Activated naive CD4-positive, alpha-beta T cell (primary cell): ENCODE measurements at places on chromosomes 6 and 20.

- DNase-seq: no peak
Measured at GRCh38 chr20:59300333-59301081, at the start of gene EDN3. EDN3 (plus strand) TSS chr20:59300611; CDS start chr20:59300813, 202 bp downstream.

DNA sequence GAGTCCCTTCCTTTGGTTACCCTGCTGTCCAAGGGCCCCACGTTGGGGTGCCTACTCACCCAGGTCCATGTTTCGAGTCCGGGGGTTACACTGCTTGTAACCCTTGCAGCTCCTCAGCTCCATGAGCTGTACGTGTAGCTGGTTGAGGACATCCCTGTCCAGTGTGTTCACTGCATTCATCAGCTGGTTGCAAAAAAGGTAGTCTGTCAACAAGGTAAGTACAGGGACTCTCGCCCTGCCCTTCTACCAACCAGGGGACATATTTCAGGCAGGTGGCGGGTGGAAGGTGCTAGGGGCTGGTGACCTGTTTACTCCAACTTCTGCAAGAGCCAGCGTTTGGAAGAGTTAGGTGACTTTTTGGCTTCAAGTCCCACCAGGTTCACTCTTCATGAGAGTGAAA is 123.6 kb downstream of the SULF2 start:
- DNase-seq: no peak

DNA sequence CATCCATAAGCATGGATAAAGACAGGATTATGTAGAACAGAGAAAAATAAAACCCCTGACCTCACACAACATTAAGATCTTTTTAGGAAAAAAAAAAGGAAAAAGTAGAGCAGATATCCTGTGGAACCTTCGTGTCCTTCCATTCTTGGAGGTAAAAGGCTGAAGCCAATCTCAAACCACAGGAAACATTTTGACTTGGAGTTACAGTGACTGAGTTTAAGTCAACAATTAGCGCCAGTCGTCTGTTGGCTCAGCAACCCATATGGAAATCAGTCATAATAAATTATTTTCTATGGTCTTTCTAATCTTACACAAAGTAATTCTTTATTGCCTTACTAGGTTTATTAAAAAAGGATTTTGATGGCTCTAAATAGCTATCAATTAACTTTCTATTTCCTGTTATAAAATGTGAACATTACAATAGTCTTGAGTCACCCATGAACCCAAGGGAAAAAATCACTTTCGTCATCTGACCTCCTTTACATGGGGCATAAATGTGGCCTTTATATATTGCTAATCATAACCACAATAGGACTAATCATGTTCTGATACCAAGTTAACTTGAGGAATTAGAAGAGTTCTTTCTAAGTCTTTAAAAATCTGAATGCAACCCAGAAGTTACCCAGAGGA is 592.9 kb downstream of the TFAP2B start:
- no peak for DNase-seq

DNA sequence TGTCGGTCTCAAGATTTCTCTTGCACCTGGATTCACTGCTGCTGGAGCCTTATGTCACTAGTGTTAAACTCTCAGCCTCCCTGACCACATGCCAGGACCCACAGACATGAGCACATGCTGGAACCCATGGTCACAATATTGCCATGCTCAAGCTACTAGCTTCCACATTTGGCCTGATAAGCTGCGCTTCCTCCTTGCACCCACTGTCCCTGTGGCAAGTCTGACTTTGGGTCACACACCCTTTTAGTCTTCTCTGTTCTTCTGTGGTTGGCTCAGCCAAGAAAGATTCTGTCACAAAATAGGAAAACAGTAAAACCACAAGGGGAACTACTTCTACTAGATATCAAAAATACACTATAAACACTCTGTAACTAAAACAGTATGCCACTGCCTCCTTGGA is 68.9 kb upstream of the HDAC2 start:
- no peak for DNase-seq

DNA sequence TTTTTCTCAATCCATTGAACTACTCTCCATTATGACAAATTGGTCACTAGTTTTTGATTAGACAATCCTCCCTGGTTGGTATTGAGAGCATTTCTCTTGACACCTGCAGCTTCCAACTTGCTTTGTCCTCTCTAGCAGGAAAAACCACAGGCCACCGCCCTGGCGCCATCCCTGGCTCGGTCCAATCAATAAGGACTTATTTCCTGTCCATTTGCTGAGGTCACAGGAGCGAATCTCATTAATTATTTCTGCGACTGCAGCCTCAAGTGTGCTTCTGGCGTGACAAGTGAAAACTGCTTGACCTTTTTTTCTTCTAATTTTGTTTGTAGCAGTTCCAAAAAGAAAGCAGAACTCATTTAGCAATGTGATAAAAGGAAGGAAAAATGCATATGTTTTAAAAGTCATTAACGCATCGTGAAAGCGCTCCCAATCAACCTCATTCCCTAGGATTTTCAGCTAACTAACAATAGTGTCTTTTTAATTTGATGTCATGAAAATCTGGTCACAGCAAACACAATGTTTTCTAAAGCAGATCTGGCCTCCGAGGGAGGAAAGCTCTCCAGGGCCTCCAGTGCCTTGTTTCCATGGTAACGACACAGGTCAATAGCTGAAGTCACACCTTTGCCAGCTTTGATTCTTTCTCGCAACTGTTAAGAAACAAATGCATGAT is 39.0 kb upstream of the BEND3 start:
- no peak for DNase-seq

GRCh38 chr6:33599413-33599938 is 19.4 kb upstream of the BAK1 start:
- DNase-seq: no peak

- DNase-seq: no peak
Measured at GRCh38 chr6:140256248-140256647, 881.8 kb upstream of the CITED2 start.

GRCh38 chr6:12393100-12393499 is 102.9 kb downstream of the EDN1 start:
- DNase-seq: no peak
